Activated CD8-positive, alpha-beta memory T cell treated with anti-CD3 and anti-CD28 coated beads for 4 hours (primary cell): ENCODE measurements at places on chromosomes 5 and 9.

GRCh38 chr9:119083673-119084072 is 285.6 kb downstream of the BRINP1 start:
- no peak for DNase-seq

DNA sequence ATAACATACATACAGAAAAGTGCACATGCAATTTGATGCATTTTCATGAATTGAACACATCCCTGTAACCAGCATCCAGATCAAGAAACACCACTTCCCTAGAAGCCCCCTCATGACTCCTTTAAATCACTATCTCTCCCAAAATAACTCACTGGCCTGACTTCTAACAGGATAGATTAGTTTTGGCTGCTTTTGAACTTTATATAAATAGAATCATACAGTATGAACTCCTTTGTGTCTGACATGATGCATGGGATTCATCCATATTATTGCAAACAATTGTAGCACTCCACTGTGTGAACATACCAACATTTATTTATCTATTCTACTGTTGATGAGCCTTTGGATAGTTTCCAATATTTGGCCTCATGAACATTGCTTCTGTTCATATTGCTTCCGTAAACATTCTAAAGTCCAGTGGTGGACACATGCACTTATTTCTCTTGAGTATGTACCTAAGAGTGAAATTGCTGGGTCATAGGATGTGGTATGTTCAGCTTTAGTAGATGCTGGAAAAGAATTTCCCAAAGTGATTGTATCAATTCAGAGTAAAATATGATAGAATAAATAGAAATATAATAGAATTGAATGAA is 148.7 kb upstream of the GDNF start:
- DNase-seq: no peak

GRCh38 chr5:61263072-61263471 is 69.0 kb upstream of the ZSWIM6 start:
- no peak for DNase-seq

- DNase-seq: no peak
Measured at GRCh38 chr9:107460153-107461023, 29.2 kb downstream of the KLF4 start.

DNA sequence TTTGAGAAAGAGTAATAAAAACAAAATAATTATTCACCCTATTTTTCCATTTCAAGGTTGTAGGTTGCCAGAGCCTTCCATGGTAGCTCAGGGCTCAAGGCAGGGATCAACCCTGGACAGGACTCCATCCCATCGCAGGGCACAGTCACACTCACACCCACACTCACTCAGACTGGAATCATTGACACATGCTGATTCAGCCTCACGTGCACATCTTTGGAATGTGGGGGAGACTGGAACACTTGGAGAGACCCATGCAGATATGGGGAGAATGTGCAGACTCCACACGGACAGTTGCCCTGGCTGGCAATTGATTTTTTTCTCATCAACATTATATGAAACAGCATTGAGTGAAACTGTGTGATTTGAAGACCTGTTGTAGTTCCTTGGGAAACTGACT is 234.1 kb downstream of the ADGRV1 start:
- no peak for DNase-seq

- DNase-seq: no peak
Measured at GRCh38 chr5:158485047-158485446, 614.7 kb downstream of the EBF1 start.
